Cardiac septum (tissue), 1 donor: ENCODE measurements at places on chromosomes 4 and X.

- DNase-seq, result no peak
Observed at GRCh38 chrX:12844319-12844718, 22.6 kb upstream of the TLR7 start.

- DNase-seq, result no peak
Observed at GRCh38 chr4:120760047-120760446, 162.5 kb downstream of the PRDM5 start.

- DNase-seq, result no peak
Observed at GRCh38 chrX:56733459-56734046, 4.5 kb downstream of the NBDY start.

- DNase-seq, result no peak
Observed at GRCh38 chrX:16797841-16798240, 11.6 kb downstream of the TXLNG start.

GRCh38 chr4:101411926-101412325 is 64.6 kb upstream of the PPP3CA start:
- DNase-seq, result no peak
